Hair follicular keratinocyte (primary cell): ENCODE measurements at places on chromosomes 7 and 10. TPM values are rescaled to one million over a fixed set of nuclear protein-coding genes. Genes with fewer than 3 reads are reported as not detected.

Gene SORBS1
- total RNA-seq = 0.08 and 0.23 TPM in 2 replicates

Gene PRSS37
- total RNA-seq = not detected in 2 replicates

Gene OPN4
- total RNA-seq = not detected in 2 replicates

Gene NKX1-2
- 1.7 and 2.6 TPM in 2 replicates for total RNA-seq

Gene ADD3
- 19.1 and 43.1 TPM in 2 replicates for total RNA-seq
